ENCODE measurements at places on chromosomes 12 and 14. TPM values are rescaled to one million over a fixed set of nuclear protein-coding genes. Genes with fewer than 3 reads are reported as not detected.
A peak's percentile ranks its signal among the peaks of the same experiment; 100 is the strongest.

The VRTN gene
- total RNA-seq: not detected

The ZNF219 gene
- total RNA-seq: 53.6 TPM

The PFDN5 gene
- total RNA-seq: 699 TPM

The GRIP1 gene
- total RNA-seq: 21.1 TPM

The COX8C gene
- not detected for total RNA-seq

The TROAP gene
- total RNA-seq: 0.56 TPM

The CARMIL3 gene
- total RNA-seq: 1.3 TPM

The SLCO1A2 gene
- 0.54 TPM for total RNA-seq

- DNase-seq: no peak
These were observed 667.8 kb downstream of the NOVA1 start for GRCh38 chr14:25929881-25930615.

DNA sequence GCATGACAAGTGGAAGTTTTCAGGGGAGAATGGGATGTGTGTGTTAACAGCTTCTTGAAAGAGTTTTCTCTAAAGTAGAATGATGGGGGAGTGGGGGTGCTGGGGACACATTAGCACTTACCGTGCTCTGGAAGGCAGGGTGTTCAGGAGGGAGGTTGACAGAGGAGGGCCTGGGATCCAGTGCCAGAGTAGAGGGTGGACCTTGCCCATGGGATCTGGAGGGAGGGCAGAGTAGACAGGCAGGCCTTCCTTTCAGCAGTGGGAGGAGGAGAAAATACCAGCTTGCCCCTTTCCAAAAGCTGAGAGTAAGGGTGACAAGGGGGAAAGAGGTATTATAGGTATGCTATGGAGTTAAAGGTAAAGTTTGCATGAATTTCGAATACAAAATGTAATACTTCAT is 40.1 kb downstream of the TRAF3 start:
- no peak for DNase-seq

- peak; percentile 47 for DNase-seq
These were observed 129.0 kb upstream of the MED13L start for GRCh38 chr12:116406529-116406928.

DNA sequence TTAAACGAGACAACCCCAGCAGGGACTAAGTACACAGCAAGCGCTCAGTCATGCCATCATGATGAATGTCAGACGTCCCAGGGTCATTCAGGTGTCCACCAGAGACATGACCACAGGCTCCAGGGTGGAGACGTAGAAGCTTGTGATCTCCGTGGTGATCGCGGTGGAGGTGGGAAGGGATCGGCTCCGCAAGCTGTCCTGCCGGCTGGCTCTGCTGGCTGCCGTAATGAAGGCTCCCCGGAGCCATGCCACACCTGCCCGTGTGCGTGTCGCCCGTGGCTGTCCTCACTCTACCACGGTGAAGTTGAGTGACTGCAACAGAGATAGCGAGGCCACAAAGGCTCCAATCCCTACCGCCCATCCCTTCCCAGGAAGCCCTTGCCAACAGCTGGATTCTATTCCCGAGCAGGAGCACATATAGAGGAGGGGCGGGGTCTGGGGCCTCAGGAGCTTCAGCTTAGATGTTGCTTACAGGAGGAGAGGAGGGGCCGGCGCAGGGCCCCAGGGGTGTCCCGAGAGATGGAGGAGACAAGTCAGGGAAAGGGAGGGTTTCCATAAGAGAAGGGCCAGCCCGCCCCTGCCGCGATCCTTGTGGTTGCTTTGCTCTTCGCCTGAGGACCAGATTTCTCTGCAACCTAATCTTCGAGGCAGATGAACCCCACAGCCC is 332.6 kb upstream of the SFSWAP start:
- DNase-seq: no peak

DNA sequence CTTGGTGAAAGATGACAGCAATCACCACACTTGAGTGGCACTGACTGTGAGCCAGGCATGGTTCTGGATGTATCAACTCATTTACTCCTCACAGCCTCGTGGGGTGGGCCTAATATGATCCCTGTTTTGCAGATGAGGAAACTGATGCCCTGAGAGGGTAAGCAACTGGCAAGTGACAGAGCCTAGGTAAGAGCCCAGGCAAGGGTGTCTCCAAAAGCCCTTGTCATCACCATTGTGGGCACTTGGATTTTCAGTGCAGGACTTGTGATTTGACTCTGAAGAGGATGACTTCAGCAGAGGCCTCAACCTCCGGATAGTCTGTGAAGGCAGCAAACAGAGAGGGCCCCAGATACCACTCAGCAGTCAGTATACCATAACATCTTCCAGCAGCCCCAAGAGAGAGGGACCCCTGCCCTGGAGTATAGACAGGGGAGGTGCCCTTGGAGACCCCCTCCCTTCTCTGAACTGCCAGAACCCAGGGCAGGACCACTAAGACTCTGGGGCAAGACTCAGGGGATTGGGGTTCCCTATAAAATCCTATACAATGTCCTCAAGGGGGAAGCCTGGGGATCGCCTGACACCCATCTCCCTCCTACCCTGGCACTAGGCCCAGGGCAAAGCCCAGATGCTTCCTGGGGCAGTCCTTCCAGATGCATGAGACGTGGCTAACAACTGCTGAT is 7.1 kb upstream of the KRT5 start:
- no peak for DNase-seq

- no peak for DNase-seq
These were observed 52.5 kb downstream of the DUSP16 start for GRCh38 chr12:12510141-12510540.

GRCh38 chr12:33587784-33588712 is 148.4 kb upstream of the SYT10 start:
- no peak for DNase-seq

GRCh38 chr14:72892879-72893635 is 844 bp downstream of the DPF3 start:
- no peak for DNase-seq

- DNase-seq: peak; percentile 70
These were observed 43.0 kb downstream of the NCOR2 start for GRCh38 chr12:124524231-124524925.

- DNase-seq: no peak
These were observed 609.0 kb upstream of the STXBP6 start for GRCh38 chr14:25658988-25659387.

GRCh38 chr12:46547421-46548354 is 175.1 kb upstream of the SLC38A2 start:
- no peak for DNase-seq

- no peak for DNase-seq
These were observed 179.7 kb downstream of the SSPN start for GRCh38 chr12:26374934-26375680.

GRCh38 chr14:63269561-63270225 is 49.0 kb downstream of the GPHB5 start:
- no peak for DNase-seq

GRCh38 chr12:66066929-66067523 is 63.5 kb downstream of the LLPH start:
- no peak for DNase-seq

DNA sequence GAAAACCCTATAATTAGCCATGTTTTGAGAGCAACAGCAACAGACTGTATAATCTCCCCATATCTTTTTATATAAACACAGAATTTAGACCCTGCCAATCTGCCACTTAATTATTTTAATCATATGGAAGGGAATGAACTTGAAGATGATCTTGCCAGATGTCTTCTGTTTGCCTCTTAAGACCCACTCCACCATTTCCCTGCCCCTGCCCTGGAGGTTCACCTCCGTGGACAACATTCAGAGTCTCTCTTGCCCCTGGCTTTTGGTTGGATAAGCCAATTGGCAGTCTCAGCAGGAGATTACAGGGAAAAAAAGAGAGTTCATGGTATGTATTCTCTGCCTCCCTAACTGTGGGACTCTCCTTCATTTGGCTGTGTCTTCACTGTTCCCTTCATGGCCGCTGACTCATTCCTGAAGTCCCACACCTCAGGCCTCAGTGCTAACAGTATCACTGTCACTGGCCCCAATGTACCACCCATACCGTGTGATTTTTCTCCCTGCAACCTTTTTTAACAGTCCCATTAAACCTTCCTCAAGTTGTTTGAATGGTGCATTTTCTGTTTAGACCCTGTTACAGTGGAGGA is 184.8 kb downstream of the PIK3C2G start:
- DNase-seq: no peak

- DNase-seq: no peak
These were observed 84.4 kb upstream of the CISTR start for GRCh38 chr12:53836119-53836655.

Measured in thyroid gland (tissue), 4 donors.